ELF-1 (cell line): ENCODE measurements at places on chromosomes 7 and 10.

- no peak for DNase-seq
Measured at GRCh38 chr10:26475386-26475785, 37.2 kb downstream of the APBB1IP start.

DNA sequence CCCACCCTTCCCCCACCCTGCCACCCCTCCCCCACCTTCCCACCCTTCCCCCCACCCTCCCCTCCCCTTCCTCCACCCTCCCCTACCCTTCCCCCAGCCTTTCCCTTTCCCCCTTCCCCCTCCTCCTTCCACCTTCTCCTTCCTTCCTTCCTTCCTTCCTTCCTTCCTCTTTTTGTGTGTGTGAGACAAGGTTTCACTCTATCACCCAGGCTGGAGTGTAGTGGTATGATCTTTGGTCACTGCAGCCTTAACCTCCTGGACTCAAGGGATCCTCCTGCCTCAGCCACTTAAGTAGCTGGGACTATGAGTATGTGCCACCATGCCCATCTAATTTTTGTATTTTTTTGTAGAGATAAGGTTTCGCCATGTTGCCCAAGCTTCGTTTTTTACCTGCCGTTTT lies 35.2 kb downstream of the CYP17A1 start:
- DNase-seq: no peak

- DNase-seq: no peak
Measured at GRCh38 chr7:117774943-117775342, 98.3 kb downstream of the CTTNBP2 start.

- DNase-seq: no peak
Measured at GRCh38 chr10:22022257-22023032, 18.9 kb upstream of the DNAJC1 start.

- DNase-seq: no peak
Measured at GRCh38 chr7:138865843-138866242, 67.8 kb upstream of the ATP6V0A4 start.

DNA sequence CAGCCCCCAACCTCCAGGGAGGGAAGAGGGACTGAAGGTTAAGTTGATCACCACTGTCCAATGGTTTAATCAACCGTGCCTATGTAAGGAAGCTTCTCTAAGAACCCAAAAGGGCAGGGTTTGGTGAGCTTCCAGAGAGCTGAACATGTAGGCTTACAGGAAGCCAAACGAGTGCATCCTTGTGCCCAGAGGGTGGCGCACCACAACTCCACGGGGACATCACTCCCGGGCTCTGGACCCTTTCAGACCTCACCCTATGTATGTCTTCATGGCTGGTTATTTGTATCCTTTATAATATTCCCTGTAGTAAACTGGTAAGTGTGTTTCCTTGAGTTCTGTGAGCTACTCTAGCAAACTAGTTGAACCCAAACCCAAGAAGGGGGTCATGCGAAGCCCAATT lies 11.5 kb upstream of the NFKB2 start:
- peak; percentile 55 for DNase-seq

- no peak for DNase-seq
Measured at GRCh38 chr7:47836080-47836479, 112.2 kb downstream of the PKD1L1 start.

- DNase-seq: peak; percentile 57
Measured at GRCh38 chr7:105389088-105389650, 448 bp upstream of the SRPK2 start.

- no peak for DNase-seq
Measured at GRCh38 chr10:76218035-76218434, 786.6 kb downstream of the LRMDA start.

DNA sequence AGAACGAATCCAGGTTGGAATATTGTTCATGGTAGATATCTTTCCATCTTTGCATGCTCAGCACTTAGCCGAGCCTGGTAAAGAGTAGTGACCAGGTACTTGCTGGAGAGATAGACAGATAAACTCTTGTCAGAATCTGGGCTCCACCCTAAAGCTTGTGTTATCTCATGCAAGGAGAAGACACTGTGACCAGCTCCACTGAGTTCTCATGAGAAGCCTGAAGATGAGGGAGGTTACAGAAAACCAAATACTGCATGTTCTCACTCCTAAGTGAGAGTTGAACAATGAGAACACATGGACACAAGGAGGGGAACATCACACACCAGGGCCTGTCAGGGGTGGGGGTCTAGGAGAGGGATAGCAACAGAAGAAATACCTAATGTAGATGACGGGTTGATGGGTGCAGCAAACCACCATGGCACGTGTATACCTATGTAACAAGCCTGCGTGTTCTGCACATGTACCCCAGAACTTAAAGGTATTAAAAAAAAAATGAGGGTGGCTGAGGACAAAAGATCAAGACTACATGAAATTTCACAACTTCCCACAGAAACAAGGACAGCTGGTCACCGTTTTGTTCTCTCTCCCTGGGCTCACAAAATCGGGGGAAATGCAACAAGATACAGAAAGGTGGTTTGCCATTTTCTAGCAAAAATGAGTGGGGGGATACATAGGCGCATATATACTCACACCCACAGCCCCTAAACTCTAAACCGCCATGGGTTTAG lies 17.4 kb downstream of the DLG5 start:
- no peak for DNase-seq

GRCh38 chr10:55158633-55159032 lies 357.6 kb upstream of the PCDH15 start:
- DNase-seq: no peak
